ENCODE measurements at places on chromosomes 6 and 20.

- DNase-seq: no peak
These were observed 12.4 kb downstream of the WFDC3 start for GRCh38 chr20:45779011-45779915.

DNA sequence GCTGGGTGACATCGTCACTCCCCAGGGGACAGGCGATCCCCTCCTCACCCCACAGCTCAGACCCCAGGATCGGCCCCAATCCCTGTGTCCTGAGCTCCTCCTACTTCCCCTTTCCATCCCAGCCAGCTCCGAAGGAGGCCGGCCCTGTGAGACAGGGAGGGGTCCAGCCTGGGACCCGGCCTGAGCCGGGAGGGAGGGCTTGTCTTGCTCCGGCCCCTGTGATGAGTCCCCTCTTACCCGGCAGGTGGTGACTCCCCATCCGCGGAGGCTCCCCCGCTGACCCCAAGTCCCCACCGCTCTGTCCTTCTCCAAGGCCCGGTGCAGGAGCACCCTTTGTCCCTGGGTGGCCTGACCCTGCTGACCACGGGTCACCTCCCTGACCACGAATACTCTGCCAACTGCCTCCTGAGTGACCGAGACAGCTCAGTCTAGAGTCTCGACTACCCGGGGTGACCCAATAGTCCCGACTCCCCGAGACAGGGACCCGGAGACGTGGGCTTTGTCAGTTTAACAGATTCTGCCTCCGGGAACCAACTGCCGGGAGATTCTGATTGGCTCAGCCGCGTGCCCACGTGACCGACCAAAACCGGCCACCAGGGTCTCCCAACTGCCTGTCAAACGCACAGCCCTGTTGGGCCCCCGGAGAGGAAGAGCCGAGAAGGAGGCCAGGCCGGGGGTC is 187.4 kb upstream of the PROKR2 start:
- peak; percentile 10 for DNase-seq

DNA sequence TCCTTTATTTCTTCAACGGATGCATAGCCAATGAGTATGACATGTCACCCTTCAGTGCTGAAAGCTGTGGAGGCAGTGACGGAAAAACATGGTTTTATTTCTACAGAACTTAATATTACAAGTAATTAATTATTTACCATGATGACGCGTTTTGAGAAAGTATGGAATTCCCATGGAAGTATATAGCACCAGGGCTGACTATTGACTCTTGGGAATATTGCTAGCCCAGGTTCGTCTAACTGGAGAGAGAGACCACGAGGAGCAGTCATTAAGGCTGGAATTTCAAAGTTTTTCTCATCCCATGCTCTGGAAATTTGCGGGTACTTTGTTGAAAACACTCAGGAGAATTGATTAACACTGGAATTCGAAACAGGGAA is 155.2 kb upstream of the PRSS16 start:
- DNase-seq: no peak

- DNase-seq: no peak
These were observed 302.9 kb downstream of the CDKAL1 start for GRCh38 chr6:20837189-20837588.

- DNase-seq: peak; percentile 45
These were observed 37.7 kb downstream of the KCNQ2 start for GRCh38 chr20:63434599-63435378.

GRCh38 chr6:3913077-3913957 is 64.1 kb downstream of the FAM50B start:
- DNase-seq: peak; percentile 57

DNA sequence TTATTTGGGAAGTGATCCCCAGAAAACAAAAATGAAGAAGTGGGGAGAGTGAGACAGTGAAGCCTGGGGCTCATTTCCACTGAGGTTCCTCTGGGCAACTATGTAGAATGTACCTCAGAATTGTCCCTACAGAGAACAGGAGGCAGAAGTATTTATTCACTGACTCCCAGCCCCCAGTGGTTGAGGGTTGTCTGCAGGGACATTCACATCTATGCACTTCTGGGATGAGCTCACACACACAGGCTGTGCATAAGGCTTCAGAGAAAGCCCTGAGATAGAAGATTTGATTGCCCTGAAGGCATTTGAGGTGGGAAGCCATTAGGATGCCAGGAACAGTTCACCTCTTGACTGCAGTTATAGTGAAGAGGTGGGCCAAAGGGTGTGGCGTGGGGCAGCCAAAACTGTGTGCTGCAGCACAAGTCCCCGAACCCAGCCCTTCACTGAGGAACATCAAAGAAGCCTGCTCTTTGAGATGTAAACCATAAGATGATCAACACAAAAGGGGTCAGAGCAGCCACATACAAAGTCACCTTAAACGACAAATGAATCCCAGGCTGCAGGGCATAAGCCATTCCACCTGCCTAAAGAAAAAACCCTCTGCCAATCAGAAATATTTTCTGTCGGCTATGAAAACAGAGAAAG is 853.8 kb upstream of the FLRT3 start:
- no peak for DNase-seq

GRCh38 chr6:68445926-68446325 is 189.2 kb upstream of the ADGRB3 start:
- no peak for DNase-seq

DNA sequence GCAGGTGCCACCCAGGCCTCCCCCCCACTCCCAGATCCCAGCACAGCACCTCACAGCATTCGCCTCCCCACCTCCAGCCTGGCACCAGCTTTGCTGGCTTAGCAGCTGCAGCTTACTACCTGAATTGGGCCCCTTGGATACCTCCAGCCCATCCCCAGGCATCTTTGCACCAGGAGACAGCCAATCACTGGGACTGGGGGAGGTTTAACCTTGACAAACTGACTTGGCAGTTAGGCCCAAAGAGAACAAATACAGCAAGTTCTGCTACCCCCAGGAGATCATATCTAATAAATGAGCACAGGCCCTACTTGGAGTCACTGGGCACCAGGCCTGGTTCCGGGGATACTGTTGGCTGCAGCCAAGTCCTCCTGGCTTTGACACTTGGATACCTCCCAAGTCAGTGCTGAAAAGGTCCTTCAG is 8.8 kb downstream of the PDRG1 start:
- DNase-seq: no peak

DNA sequence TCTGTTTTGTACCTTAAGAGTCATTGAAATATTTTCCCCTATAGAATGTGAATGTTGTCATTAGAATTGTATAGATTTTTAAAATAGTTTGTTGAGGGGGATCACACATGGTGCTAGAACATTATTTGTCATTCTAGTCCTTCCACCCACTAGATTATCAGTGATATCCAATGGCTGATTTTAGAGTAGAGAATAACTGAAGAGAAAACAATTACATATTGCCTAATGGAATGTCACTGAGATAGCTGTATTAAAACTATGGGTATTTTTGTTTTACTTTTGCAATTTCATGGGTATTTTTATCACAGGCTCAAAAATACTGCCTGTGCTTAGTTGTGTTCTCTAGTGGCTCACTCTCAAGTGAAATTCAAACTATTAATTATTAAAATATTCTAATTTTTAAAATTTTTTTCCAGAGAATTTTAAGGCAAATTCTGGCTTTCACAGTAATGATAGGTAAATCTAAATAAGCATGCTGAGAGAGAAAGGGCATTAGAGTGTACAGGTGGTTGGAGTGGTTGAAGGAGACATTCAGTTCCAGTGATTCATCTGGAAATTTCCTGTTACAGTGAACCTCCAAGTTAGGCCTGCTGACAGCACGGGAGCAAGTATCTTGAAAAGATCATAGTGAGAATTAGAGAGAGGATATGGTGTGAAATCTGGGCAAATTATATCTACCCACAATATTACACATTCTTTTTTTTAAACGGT is 399.6 kb downstream of the NKAIN2 start:
- DNase-seq: no peak

DNA sequence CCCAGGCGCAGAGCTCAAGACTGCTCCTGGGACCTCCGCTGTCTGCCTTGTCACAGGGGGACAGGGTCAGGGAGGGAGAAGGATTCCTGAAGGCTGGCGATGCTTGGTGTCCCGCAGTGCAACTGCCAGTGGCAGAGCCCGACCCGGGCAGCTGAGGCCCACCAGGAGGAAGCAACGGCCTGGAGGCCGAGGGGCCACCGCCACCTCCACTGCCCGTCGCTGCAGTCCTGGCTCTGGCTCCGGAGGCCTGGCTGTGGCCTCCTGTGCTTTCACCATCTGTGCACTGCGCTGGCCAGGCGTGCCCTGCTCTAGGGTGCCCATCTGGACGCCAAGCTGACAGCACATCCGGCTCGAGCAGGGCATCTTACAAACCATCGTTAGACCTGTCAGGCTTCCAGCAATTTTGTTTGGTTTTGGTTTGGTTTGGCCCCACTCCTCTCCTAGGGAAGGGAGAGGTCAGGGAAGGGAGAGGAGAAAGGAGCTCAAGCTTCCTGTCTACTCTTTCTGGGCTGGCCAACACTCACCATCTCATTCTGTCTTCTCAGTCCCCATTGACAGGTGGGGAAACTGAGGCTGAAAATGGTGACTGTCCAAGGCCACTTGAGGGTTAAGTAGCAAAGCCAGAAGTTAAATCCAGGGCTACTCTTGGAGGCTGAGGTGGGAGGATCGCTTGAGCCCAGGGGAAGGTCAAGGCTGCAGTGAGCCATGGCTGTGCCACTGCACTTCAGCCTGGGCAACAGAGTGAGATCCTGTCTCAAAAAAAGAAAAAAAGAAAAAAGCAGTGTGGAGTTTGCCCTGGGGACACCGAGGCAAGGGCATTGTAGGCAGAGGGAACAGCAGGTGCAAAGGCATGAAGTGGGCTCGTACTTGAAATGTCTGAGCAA is 37.7 kb upstream of the NOL4L start:
- no peak for DNase-seq

GRCh38 chr6:37258405-37259105 is 611 bp upstream of the TMEM217 start:
- DNase-seq: no peak

GRCh38 chr20:671252-672030 is 4.2 kb downstream of the SCRT2 start:
- no peak for DNase-seq

All from COR-L47 (cell line).